Stimulated activated CD4-positive, alpha-beta T cell treated with anti-CD3 and anti-CD28 coated beads, Interleukin-2, amount 100 ng/mL, for 48 hours (primary cell): ENCODE measurements at places on chromosomes 4 and X.

DNA sequence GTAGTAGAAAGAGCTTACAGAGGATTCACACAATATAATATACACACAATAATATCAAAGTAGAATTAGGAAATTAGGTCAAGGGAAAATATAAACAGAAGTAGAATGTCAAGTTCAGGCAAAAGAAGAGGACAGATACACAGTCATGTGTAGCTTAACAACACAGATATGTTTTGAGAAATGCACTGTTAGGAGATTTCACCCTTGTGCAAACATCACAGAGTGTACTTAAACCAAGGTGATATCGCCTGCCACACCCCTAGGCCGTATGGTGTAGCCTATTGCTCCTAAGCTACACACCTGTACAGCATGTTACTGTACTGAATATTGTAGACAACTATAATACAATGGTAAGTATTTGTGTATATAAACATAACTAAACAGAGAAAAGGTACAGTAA, 110.0 kb upstream of the EDNRA start:
- no peak for DNase-seq

- no peak for DNase-seq
Observed at GRCh38 chr4:41466249-41466648, 71.7 kb upstream of the LIMCH1 start.

- no peak for DNase-seq
Observed at GRCh38 chr4:27881705-27882104, 1021.1 kb downstream of the STIM2 start.

DNA sequence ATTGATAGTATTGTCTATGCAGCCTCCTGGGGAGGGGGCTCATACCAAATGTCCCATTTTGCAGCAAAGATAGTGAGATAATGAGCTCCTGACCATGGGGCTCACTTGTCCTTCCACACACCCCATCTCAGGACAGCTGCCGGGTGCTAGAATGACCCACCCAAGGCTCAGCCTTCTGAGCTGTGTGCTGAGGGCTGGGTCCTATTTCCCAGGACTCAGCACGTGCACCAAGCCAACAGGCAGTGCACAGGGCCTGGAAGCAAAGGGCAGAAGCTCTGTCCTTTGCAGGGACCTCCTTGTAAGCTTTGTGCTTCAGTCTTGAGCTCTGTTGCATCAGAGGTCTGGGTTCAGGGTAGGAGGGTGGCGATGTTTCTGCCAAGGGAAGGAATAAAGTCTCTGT, 11.2 kb upstream of the ABLIM2 start:
- no peak for DNase-seq

GRCh38 chr4:151887031-151887815, 126.4 kb upstream of the GATB start:
- DNase-seq: no peak

GRCh38 chr4:173860094-173860493, 330.1 kb upstream of the HAND2 start:
- no peak for DNase-seq

- DNase-seq: no peak
Observed at GRCh38 chr4:7701866-7702649, 237.6 kb downstream of the AFAP1 start.
